Nephron progenitor cell (in vitro differentiated cells): ENCODE measurements at places on chromosomes 2 and 18.

- no peak overlapping the region for H3K4me3 ChIP-seq
- no peak overlapping the region for H3K27ac ChIP-seq
- peaks cover 8% of the 10 kb centered on the region for H3K27me3 ChIP-seq
- DNase-seq = no peak
These were observed 128.5 kb upstream of the SH3BP4 start for GRCh38 chr2:234823196-234823876.

GRCh38 chr2:218727502-218728165 lies 17.0 kb downstream of the TTLL4 start:
- no peaks in the 10 kb centered on the region for H3K27me3 ChIP-seq
- H3K27ac ChIP-seq = no peak overlapping the region
- peaks cover 13% of the 10 kb centered on the region for H3K4me1 ChIP-seq

- no peak for DNase-seq
- no peak overlapping the region for H3K27ac ChIP-seq
- H3K4me3 ChIP-seq = no peak overlapping the region
- H3K36me3 ChIP-seq = peaks cover 15% of the 10 kb centered on the region
- peaks cover 34% of the 10 kb centered on the region for H3K4me1 ChIP-seq
- H3K27me3 ChIP-seq = peaks cover 20% of the 10 kb centered on the region
These were observed 34.4 kb upstream of the PKDCC start for GRCh38 chr2:42013409-42013808.

GRCh38 chr18:63098018-63098981 lies 221.3 kb downstream of the BCL2 start:
- DNase-seq = no peak
- peak overlapping the region; percentile 50 for H3K27ac ChIP-seq

DNA sequence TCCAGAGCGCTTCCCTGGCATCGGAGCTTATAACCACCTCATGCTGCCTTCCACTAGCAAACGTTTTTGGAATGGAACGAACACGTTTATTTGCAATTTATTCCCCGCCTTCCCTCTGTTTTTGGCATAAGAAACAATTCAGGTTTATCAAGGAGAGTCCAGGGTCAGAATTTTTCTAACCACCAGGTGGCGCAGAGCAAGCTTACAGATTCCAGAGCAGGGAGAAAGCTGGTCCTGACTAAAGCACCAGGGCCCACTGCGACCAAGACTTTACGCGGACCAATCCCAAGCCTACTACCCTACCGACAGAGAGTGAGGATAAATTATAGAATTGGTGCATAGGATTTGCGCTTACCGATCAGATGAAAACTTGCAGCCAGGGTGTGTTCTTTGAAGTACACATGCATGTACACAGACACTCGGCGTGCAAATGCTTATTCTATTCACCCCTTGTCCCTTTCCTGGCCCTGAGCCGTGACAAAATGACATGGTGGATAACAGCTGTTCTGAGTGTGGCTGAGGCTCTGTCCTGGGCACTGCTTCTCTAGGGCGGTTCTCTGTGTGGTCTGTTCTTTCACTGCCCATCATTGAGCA lies 34.7 kb downstream of the NAPG start:
- peaks cover 30% of the 10 kb centered on the region for H3K36me3 ChIP-seq
- peaks cover 10% of the 10 kb centered on the region for H3K27me3 ChIP-seq
- H3K4me3 ChIP-seq = peak overlapping the region; percentile 43
- peaks cover 36% of the 10 kb centered on the region for H3K4me1 ChIP-seq
- H3K27ac ChIP-seq = no peak overlapping the region

DNA sequence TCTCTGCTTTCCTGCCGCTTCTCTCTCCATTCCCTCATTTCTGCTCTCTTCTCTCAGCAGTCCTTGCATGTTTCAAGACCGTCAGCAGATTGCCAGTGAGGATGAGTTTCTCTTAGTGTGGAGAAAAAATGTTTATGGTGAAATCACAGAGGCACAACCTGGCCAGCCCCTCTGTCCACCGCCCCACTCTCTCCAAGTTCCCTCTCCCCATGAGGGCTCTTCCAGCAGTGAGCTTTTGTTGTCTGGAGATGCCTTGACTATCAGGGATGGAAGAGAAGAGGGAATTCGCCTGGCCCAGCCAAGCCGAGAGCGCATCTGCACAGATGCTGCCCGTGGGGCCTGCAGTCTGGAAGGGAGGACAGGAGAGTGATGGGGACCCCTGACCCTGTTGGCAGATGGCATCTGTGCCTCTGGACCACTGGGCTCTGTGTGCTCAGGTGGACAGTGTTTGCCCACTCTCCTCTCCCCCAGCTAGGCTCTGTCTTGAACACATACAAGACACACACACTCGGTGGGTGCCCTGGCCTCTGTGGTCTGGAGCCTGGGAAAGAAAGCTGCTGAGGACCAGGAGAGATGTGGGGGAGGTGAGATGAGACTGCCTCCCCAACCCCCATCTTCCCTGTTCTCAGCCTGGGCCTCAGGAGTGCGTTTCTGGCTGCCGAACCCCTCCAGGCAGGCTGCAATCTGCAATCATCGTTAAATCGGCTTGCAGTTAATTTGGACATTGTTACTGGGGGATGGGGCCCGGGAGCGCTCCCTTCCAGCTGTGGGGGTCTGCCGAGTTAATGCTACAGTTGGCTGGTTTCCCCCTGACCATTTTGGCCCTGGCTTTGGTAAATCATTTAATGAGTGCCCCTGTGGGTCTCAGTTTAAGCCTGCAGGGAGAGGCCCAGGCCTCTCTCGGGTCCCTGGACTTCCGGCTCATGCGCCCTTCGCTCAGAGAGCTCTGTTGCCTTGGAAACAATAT lies 4.5 kb downstream of the ITM2C start:
- H3K4me1 ChIP-seq = peaks cover 85% of the 10 kb centered on the region
- peaks cover under 1% of the 10 kb centered on the region for H3K27me3 ChIP-seq
- peak overlapping the region; percentile 99 for H3K27ac ChIP-seq
- peak overlapping the region; percentile 80 for H3K4me3 ChIP-seq
- peak; percentile 41 for DNase-seq

DNA sequence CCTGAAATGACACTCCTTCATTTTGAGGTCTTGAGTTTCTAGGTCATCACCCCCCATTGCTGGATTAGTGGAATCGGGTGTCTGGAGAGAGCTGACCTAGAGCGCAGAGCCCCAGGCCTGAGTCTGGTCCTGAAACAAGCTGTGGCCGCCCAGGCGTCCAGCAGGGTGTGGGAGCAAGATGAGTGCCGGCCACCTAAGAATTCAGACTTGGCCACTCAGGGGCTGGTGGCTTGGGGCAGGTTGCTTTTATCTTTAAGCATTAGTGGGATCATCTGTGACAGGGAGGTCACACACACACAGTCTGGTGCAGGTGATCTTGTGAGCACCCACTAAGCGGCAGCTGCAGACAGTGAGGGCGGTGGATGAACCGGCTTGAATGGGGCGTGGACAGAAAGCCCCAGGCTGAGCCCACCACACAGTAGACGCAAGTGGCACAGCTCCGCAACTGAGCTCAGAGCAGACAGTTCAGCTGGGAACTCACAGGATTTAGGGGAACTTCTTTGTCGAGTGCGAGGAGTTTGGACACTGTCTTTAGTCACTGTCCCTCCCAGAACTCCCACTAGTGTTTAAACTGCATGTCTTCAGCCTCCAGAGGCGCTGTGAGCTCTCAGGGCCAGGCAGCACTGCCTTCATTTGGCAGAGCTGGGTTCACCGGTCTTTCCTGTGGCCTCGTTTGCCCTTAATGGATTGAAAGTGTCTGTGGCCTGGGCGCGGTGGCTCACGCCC lies 21.5 kb downstream of the ITGB1BP1 start:
- DNase-seq = no peak
- H3K4me1 ChIP-seq = peaks cover 31% of the 10 kb centered on the region
- no peak overlapping the region for H3K4me3 ChIP-seq
- H3K36me3 ChIP-seq = peaks cover 26% of the 10 kb centered on the region
- peak overlapping the region; percentile 91 for H3K27ac ChIP-seq

DNA sequence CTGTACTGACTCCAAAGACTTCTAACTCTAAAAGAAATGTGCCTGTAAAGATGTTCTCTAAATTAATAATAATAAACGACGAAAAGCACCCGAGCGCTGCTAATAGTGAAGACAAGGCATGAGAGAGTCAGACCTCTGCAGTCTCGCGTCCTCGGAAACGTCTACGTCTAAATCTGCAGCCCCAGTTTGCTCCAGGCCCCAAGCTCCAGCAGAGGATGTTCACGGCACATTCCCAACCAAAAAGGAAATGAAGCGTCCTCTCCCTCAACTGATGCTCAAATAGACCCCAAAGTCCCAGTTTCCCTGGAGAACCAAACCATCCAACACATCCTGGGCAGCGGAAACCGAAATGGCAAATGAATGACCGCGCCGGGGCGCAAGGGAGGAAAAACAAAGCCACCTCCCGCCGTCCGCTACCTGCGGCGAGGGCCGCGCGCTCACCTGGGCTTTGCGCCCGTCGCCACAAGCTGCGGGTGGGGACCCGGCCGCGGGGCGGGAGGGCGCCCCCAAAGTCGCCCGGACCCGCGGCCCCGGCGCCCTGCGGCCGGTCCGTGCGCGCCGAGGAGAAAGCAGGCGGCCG lies 47.1 kb upstream of the CCDC150 start:
- peaks cover 24% of the 10 kb centered on the region for H3K27me3 ChIP-seq
- H3K4me3 ChIP-seq = peak overlapping the region; percentile 97
- peak overlapping the region; percentile 96 for H3K27ac ChIP-seq
- peaks cover 41% of the 10 kb centered on the region for H3K4me1 ChIP-seq
- no peaks in the 10 kb centered on the region for H3K36me3 ChIP-seq
- DNase-seq = no peak

DNA sequence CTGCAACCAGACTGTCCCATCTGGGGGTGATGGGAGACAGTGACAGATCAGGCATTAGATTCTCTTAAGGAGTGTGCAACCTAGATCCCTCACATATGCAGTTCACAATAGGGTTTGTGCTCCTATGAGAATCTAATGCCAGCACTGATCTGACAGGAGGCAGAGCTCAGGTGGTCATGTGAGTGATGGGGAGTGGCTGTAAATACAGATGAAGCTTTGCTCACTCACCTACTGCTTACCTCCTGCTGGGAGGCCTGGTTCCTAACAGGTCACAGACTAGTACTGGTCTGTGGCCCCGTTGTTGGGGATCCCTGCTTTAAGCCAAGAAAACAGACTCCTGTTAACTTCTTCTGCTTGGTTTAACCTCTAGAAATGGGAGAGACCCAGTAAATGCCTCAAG lies 3.2 kb downstream of the CYP27A1 start:
- peaks cover 7% of the 10 kb centered on the region for H3K36me3 ChIP-seq
- H3K27me3 ChIP-seq = peaks cover 37% of the 10 kb centered on the region
- H3K27ac ChIP-seq = no peak overlapping the region
- H3K4me3 ChIP-seq = no peak overlapping the region
- no peak for DNase-seq
- peaks cover 18% of the 10 kb centered on the region for H3K4me1 ChIP-seq

- peak overlapping the region; percentile 96 for H3K27ac ChIP-seq
- no peaks in the 10 kb centered on the region for H3K27me3 ChIP-seq
- H3K36me3 ChIP-seq = no peaks in the 10 kb centered on the region
These were observed 387.6 kb downstream of the FIGN start for GRCh38 chr2:163347982-163348856.

GRCh38 chr2:31739161-31739560 lies 158.4 kb upstream of the SRD5A2 start:
- DNase-seq = no peak
- H3K36me3 ChIP-seq = no peaks in the 10 kb centered on the region
- H3K4me3 ChIP-seq = no peak overlapping the region

- no peaks in the 10 kb centered on the region for H3K4me1 ChIP-seq
- no peak for DNase-seq
- no peak overlapping the region for H3K4me3 ChIP-seq
- no peak overlapping the region for H3K27ac ChIP-seq
These were observed 23.2 kb downstream of the SUMO1 start for GRCh38 chr2:202215179-202215578.

DNA sequence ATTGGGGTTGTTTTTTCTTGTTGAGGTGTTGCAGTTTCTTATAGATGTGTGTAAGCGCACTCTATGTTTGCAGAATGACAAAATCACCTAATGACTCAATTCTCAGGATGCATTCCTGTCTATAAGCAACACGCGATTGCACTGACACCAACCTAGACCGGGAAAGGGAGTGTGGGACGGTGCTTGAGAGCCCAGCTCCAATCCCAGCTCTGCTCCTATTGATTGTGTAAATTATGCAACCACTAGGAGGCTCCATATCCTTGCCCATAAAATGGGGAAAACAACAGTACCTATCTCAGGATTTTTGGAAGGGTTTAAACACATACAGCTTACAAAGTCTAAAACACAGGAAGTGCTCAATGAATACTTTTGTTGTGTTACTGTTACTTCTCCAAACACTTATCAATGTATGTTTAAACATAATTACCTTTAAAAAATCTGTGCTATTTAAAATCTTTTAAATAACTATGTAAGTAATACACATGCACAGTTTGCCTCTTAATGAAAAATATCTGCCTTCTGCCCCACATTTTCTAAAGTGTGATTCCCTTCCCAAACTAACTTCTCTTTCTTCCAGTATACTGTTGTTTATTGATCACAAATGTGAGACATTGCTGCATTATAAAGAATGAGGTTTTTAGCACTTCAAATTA lies 132.5 kb downstream of the SPHKAP start:
- peak; percentile 35 for DNase-seq
- no peaks in the 10 kb centered on the region for H3K4me1 ChIP-seq
- H3K27ac ChIP-seq = no peak overlapping the region
- H3K36me3 ChIP-seq = no peaks in the 10 kb centered on the region
- no peak overlapping the region for H3K4me3 ChIP-seq

GRCh38 chr2:12032975-12033374 lies 286.5 kb downstream of the LPIN1 start:
- no peaks in the 10 kb centered on the region for H3K27me3 ChIP-seq
- no peak for DNase-seq
- H3K4me1 ChIP-seq = peaks cover 3% of the 10 kb centered on the region
- H3K36me3 ChIP-seq = no peaks in the 10 kb centered on the region
- no peak overlapping the region for H3K4me3 ChIP-seq
- H3K27ac ChIP-seq = no peak overlapping the region

- H3K4me1 ChIP-seq = peaks cover 4% of the 10 kb centered on the region
- H3K27me3 ChIP-seq = no peaks in the 10 kb centered on the region
- no peak overlapping the region for H3K27ac ChIP-seq
- H3K4me3 ChIP-seq = no peak overlapping the region
- H3K36me3 ChIP-seq = peaks cover 19% of the 10 kb centered on the region
These were observed 142.9 kb downstream of the PKP4 start for GRCh38 chr2:158599609-158600008.

- peaks cover 57% of the 10 kb centered on the region for H3K27me3 ChIP-seq
- H3K36me3 ChIP-seq = no peaks in the 10 kb centered on the region
- H3K4me1 ChIP-seq = peaks cover 5% of the 10 kb centered on the region
These were observed 20.4 kb upstream of the PAPOLG start for GRCh38 chr2:60735496-60736250.

- no peak for DNase-seq
- peaks cover 26% of the 10 kb centered on the region for H3K4me1 ChIP-seq
- no peak overlapping the region for H3K27ac ChIP-seq
- H3K4me3 ChIP-seq = no peak overlapping the region
These were observed 4.9 kb downstream of the MBD1 start for GRCh38 chr18:50276452-50276851.
